ENCODE measurements at places on chromosomes 6 and 20.

- no peak for DNase-seq
These were observed 4.6 kb downstream of the RAET1G start for GRCh38 chr6:149918151-149918905.

- DNase-seq, result no peak
These were observed 63.2 kb downstream of the FGD2 start for GRCh38 chr6:37068356-37069270.

GRCh38 chr20:1633535-1633934 lies 13.7 kb upstream of the SIRPB1 start:
- DNase-seq, result no peak

DNA sequence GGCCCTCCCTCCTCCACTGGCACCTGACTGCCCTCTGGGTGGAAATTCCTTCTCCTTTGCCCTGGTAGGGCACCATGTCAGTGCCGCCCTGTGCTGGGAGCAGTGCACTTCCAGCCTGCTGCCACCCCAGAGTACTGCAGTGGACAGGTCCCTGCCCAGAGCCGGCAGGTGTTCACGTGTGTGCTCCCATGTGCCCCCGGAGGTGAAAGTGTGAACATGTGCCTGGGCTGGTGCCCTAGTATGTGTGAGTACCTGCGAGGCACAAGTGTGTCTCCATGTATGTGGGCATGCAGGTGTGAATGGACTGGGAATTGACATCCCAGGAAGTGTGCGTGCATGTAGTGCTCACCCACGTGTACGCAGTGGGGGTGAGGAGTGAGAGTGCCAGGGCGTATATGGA lies 29.4 kb downstream of the SDCBP2 start:
- no peak for DNase-seq

DNA sequence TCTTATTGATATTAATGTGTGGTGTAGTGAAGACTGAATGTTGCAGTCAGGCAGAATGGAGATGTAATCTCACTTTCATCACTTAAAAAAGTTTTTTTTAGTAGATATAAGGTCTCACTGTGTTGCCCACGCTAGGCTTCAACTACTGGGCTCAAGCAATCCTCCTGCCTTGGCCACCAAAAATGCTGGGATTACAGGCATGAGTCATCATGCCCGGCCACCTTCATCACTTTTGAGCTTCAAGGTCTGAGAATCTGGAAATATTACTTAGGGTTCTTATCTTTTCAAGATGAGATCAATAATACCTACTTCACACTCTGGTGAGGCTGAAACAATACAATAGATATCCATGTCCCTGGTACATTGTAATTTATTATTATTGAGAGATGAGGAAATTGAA lies 31.6 kb downstream of the ADGRG6 start:
- DNase-seq, result no peak

GRCh38 chr6:143166247-143166695 lies 105.6 kb downstream of the AIG1 start:
- DNase-seq, result no peak

- DNase-seq, result peak; percentile 80
These were observed 158.4 kb downstream of the IBTK start for GRCh38 chr6:82088978-82089771.

DNA sequence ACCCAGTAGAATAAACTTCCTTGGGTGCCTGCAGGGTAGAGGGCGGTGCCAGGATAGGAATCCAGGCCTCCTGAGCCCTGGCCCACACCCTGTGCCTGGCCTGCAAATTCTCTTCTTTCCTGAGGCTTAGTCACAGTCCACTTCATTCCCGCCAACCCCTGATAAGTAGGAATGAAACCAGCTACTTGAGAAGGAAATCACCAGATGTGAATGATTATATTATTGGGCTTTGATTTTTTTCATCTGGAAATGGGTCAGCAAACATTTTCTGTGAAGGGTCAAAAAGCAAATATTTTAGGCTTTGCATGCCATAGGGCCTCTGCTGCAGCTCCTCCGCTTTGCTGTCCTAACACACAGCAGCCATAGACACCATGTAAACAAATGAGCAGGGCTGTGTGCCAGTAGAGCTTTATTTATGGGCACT lies 50.2 kb downstream of the STK35 start:
- no peak for DNase-seq

DNA sequence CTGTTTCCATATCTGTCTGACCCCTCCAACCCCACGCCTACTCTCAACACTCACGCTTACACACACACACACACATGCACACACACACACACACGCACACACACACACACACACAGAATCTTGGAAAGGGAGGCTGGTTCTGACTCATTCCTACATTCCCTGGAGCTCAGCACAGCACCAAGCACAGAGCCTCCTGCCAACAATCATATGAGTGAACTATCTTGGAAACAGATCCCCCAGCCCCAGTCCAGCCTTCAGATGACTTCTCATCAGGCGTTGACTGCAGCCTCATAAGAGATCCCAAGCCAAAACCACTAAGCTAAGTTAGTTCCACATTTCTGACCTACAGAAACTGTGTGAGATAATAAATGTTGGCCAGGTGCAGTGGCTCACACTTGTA lies 14.1 kb upstream of the HCK start:
- DNase-seq, result no peak

DNA sequence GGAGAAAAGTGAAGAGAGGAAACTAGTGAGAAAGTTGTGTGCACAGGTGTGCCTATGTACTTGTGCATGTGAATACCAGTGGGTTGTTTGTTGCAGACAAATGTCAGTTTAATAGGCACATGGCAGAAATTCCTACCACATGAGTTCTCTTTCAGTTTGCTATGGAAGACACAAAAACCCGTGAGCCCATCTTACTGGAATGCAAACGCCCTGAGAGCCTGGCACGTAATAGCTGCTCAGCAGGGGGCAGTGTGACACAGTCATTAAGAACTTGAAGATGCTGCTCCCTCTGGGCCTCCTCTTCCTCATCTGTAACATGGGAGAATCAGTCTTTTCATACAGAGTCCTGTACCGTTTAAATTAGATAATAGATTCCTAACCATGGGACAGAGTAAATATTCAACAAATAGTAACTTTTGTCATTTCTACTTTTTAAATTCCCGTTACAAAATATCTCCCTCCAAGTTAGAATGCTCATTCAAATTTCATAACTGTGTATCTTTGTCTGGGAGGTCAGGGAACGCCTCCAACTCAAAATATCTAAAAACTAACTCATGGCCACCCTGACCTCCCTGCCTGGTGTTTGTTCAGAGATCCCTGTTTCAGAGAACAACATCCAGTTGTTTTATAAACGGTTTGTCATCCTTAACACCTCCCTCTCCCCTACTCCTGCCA lies 802.9 kb downstream of the MAFB start:
- peak; percentile 67 for DNase-seq

DNA sequence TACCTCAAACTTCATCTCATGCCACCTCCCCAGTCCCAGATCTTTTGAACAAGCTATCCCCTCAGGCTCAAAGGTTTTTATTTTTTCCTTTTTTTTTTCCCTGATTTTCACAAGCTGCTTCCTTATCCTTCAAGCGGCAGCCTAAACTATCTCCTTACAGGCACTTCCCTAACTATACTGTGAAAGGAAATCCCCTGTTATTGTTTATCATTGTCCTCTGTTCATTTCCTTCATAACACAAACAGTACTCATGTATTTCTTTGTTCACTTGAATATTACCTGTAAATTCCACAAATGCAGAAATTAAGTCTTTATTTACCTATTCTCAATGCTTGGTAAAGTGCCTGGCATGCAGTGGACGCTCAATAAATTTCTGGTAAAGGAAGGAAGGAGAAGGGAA lies 48.9 kb downstream of the ME1 start:
- DNase-seq, result no peak

- peak; percentile 72 for DNase-seq
These were observed 44.1 kb downstream of the DUSP22 start for GRCh38 chr6:336159-337114.

- DNase-seq, result no peak
These were observed 55.1 kb upstream of the IL20RA start for GRCh38 chr6:137099689-137100403.

DNA sequence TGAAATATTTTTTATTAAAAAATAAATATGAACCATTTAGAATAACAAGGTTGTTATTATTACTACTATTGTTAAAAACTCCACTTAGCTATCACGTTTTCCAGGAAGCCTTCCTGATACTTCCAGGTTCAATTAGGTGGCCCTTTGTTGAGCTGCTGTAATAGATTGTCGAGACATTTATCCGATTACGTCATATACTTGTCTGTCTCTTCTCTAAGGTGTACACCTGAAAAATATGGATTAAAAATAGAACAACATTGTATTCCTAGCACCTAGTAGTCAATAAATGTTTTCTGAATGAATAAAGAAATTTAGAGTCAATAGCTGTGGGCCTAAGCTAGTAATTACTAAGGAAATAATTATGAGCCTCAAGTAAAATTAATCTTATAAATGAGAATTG lies 359.6 kb downstream of the RNF144B start:
- no peak for DNase-seq

DNA sequence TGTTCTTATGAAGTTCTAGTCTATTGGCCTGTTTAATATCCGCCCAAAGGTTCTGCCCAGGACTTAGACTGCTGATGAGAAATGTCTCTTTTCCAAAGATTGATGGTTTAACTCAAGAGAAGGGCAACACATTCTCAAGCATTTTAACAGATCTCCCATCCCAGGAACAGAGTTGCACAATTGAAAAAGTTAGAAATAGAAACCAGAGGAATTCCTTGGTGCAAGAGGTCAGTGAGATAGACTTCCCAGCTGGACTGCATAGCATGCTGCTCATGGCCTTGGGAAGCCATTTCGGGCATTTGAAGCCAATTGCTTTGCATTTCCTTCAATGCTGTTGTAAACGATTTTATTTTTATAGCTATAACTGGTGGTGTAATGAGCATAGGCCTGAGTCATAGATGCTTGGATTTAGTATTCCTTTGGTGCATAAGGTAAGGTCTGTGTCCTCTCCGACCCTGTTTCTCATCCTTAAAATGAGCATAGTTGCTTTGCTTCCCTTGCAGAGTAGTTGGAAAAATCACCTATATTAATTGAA lies 292.2 kb upstream of the JAG1 start:
- DNase-seq, result no peak

- peak; percentile 30 for DNase-seq
These were observed 32.5 kb upstream of the ZNF184 start for GRCh38 chr6:27505209-27506027.

DNA sequence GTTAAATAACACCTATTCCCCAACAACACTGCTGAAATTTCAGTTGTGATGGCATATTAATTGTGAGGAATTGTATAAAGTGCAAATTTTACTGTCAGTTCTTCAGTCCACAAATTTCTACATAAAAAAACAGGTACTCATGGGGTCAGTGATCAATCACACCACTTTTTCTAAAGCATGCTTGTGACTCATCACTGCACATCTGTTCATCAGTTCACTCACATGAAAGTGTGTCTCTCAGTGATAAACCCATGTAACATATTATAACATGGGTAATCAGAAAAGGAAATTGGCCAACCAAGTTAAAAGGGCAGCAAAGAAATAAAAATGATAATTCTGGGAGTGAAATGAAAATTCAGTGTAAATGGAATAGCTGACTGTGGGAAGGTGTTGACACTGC lies 234.7 kb upstream of the FKBP1C start:
- DNase-seq, result no peak

DNA sequence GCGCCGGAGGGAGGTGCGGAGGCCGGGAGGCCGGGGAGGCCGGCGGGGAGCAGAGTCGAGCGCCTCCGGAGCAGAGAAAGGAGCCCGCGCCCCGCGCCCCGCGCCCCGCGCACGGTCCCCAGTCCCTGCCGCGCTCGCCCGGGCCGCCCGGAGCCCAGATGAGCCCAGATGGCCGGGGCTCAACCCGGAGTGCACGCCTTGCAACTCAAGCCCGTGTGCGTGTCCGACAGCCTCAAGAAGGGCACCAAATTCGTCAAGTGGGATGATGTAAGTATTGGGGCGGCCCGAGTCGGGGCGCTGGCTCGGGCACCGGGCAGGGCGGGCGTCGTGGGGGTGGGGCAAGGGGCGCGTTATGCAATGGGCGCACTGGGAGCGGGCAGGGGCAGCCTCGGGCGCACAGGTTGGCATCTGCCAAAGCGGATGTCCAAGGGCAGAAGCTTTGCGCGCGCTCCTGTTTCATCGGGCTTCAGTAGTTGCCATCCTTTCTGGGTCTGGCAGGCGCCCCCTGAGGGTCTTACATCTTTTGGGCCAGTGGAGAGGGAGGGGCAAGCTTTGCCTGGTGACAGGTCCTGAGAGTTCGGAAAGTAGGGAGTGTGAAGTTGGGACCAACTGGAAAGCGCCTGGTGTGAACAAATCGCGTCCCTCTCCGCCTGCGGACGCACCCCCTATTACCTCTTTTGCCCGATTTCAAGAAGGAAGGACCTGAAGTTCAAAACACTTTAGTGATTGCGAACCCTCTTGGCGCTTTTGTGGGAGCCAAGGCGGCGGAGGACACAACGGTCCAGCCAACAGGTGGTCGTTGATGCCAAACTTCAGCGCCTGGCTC lies 631 bp downstream of the PLCB1 start:
- no peak for DNase-seq

GRCh38 chr6:16839631-16840179 lies 78.4 kb upstream of the ATXN1 start:
- no peak for DNase-seq

DNA sequence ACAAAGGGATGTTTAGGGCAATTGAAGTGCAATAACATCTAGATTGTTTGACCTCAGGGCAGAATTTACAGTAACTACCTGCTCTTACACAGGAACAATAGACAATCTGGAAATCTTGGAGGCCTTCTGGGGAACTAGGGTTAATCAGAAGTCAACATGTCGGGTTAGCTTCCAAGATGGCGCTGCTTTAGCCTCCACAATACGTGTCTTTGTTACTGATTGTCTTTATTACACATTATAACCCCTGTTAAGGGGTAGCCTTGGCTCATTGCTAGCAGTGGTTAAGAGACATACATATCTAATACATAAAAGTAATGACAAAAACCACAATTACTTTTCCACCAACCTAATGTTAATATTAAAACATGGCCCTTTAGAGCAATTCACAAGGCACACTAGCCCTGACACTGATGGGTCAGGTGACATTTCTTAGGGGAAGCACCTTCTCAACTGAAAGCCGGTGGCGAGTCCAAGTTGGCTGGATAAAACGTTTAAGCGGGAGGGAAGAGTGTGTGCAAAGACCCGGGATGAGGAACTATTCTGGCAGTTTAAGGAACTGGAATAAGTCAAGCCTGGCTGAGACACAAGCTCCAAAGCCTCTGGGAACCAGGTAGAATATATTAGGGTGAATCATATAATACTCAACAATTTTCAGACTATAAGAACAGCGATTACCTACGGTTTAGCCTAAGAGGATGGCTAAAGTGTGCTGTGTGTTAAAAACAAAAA lies 236.9 kb downstream of the BCAS1 start:
- DNase-seq, result no peak

Measured in pons (tissue), 1 donor.